Tibial nerve (tissue), 4 donors: ENCODE measurements at places on chromosomes 13 and 19. TPM values are rescaled to one million over a fixed set of nuclear protein-coding genes. Genes with fewer than 3 reads are reported as not detected.

DNA sequence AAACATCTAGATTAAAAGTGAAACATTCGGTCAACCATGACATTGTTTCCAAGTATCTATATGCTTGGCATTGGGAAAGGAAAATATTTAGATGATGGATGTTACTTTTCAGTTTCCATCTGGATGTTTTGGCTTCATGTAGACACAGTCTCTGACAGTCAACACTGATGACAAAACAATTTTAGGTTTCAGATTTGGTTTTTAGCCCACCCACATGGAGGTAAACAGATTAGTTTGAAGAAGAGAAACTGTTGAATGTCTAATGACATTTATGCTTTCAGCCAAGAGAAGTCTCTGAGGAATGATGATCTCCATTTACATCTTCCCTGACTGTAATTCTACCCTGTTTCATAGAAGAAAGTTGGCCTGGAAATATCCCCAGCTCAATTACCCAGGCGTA is 379.1 kb downstream of the SLITRK6 start:
- H3K4me3 ChIP-seq = no peak overlapping the region
- no peaks in the 10 kb centered on the region for H3K4me1 ChIP-seq
- no peaks in the 10 kb centered on the region for H3K27me3 ChIP-seq
- H3K36me3 ChIP-seq = no peaks in the 10 kb centered on the region

Gene C19orf67
- not detected for total RNA-seq

GRCh38 chr19:7544626-7545025 is 9.1 kb downstream of the PNPLA6 start:
- H3K36me3 ChIP-seq = peaks cover 12% of the 10 kb centered on the region
- H3K4me1 ChIP-seq = no peaks in the 10 kb centered on the region
- no peak overlapping the region for H3K4me3 ChIP-seq
- H3K27me3 ChIP-seq = no peaks in the 10 kb centered on the region
- DNase-seq = no peak

GRCh38 chr13:30796132-30796572 is 60.8 kb downstream of the ALOX5AP start:
- no peaks in the 10 kb centered on the region for H3K36me3 ChIP-seq
- no peak overlapping the region for H3K4me3 ChIP-seq
- H3K4me1 ChIP-seq = peaks cover 4% of the 10 kb centered on the region

Gene CGB8
- total RNA-seq = not detected

GRCh38 chr13:19888799-19889198 is 25.4 kb upstream of the ZMYM5 start:
- DNase-seq = no peak
- no peaks in the 10 kb centered on the region for H3K36me3 ChIP-seq
- no peak overlapping the region for H3K4me3 ChIP-seq
- H3K27me3 ChIP-seq = no peaks in the 10 kb centered on the region
- no peak overlapping the region for H3K27ac ChIP-seq

- H3K27me3 ChIP-seq = no peaks in the 10 kb centered on the region
- H3K27ac ChIP-seq = no peak overlapping the region
- no peaks in the 10 kb centered on the region for H3K4me1 ChIP-seq
- no peaks in the 10 kb centered on the region for H3K36me3 ChIP-seq
These were observed 12.9 kb downstream of the B3GNT3 start for GRCh38 chr19:17807731-17808316.

Gene KIRREL2
- 0.44 TPM for total RNA-seq

- H3K27me3 ChIP-seq = no peaks in the 10 kb centered on the region
- no peaks in the 10 kb centered on the region for H3K4me1 ChIP-seq
- no peak for DNase-seq
- no peak overlapping the region for H3K27ac ChIP-seq
These were observed 46.2 kb upstream of the UQCRFS1 start for GRCh38 chr19:29259153-29259552.

GRCh38 chr13:106274551-106275203 is 260.8 kb downstream of the EFNB2 start:
- H3K27ac ChIP-seq = no peak overlapping the region
- H3K36me3 ChIP-seq = no peaks in the 10 kb centered on the region
- no peaks in the 10 kb centered on the region for H3K4me1 ChIP-seq
- no peak overlapping the region for H3K4me3 ChIP-seq
- H3K27me3 ChIP-seq = no peaks in the 10 kb centered on the region
- no peak for DNase-seq

GRCh38 chr13:112815871-112816270 is 126.0 kb downstream of the ATP11A start:
- H3K27ac ChIP-seq = no peak overlapping the region
- H3K36me3 ChIP-seq = no peaks in the 10 kb centered on the region
- no peaks in the 10 kb centered on the region for H3K27me3 ChIP-seq
- no peaks in the 10 kb centered on the region for H3K4me1 ChIP-seq
- no peak overlapping the region for H3K4me3 ChIP-seq

DNA sequence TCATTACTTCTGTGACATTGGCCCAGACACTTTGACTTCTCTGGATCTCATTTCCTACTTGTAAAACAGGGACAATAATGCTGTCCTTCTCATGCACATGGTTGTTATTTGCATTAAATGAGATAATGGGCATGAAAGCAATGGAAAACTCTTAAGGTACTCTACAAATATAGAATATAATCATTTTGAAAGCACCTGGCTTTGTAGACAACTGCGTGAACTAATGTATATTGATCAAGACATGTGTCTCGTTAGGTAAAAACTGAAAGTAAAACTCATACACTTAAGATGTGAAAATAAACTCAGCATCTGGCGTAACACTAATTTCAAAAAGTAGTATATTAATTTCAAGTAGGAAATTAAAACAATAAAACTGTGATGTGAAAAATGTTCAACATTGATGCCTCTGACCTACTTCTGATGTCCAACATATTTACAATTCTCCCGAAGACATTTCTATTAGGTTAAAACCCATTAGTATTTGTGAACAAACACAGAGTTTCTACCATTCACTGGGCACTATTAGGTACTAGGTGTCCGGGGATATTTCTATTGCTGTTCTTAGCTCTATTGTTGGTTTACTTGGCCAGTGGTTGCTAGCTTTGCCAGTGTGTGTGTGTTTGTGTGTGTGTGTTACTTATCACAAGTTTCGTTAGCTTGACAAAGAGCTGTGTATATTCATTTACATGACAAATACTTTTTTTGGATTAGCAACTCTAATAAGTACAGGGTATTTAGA is 220.5 kb downstream of the KCNRG start:
- no peaks in the 10 kb centered on the region for H3K27me3 ChIP-seq
- no peaks in the 10 kb centered on the region for H3K4me1 ChIP-seq
- H3K4me3 ChIP-seq = no peak overlapping the region
- no peak overlapping the region for H3K27ac ChIP-seq

- no peak for DNase-seq
- no peaks in the 10 kb centered on the region for H3K4me1 ChIP-seq
- no peak overlapping the region for H3K4me3 ChIP-seq
These were observed 84.8 kb downstream of the SLC25A15 start for GRCh38 chr13:40874138-40874779.

Gene LILRB5
- total RNA-seq = 49.5 TPM

Gene CDKN2D
- 14.4 TPM for total RNA-seq

Gene MATK
- total RNA-seq = 2.9 TPM

DNA sequence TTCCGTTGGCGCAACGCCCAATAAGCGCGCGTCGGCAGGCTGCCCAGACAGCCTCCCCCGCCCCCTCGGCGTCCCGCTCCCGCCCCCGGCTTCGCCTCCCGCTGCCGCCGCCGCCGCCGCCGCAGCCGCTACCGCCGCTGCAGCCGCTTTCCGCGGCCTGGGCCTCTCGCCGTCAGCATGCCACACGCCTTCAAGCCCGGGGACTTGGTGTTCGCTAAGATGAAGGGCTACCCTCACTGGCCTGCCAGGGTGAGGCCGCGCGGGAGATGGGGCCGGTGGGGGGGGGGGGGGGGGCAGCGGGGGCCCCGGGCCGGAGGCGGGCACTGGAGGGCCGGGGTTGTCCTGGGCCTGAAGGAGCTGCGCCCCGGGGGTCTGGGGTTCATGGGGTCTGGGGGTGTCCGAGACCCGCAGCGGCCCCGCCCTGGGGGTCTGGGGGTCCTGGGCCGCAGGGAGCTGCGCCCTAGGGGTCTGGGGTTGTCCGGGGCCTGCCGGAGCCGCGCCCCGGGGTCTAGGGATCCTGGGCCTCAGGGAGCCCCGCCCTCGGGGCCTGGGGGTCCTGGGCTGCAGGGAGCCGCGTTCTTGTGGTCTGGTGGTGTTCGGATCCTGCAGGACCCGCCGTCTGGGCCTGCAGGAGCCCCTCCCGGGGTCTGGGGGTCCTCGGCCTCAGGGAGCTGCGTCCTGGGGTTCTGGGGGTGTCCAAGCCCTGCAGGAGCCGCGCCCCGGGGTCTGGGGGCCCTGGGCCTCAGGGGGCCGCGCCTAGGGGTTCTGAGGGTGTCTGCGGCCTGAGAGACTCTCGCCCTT is at the start of gene HDGFL2:
Gene HDGFL2 (plus strand): TSS at position 124 of the 801 bp plus-strand sequence. CDS start 54 bp downstream, at position 178.
- H3K36me3 ChIP-seq = no peaks in the 10 kb centered on the region
- peaks cover 30% of the 10 kb centered on the region for H3K4me1 ChIP-seq

DNA sequence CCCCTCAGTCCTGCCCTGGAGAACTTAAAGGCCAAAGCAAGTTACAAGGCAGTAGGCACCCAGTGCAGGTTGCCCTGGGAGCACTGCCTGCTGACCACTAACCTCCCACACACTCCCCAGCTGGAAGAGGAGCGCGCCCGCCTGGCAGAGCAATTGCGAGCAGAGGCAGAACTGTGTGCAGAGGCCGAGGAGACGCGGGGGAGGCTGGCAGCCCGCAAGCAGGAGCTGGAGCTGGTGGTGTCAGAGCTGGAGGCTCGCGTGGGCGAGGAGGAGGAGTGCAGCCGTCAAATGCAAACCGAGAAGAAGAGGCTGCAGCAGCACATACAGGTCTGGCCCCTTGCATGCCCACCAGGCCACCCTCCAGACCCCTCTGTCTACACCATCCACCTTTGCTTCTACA is 61.1 kb downstream of the KCNC3 start:
- H3K4me1 ChIP-seq = no peaks in the 10 kb centered on the region
- no peak overlapping the region for H3K27ac ChIP-seq
- no peak for DNase-seq
- no peaks in the 10 kb centered on the region for H3K36me3 ChIP-seq

DNA sequence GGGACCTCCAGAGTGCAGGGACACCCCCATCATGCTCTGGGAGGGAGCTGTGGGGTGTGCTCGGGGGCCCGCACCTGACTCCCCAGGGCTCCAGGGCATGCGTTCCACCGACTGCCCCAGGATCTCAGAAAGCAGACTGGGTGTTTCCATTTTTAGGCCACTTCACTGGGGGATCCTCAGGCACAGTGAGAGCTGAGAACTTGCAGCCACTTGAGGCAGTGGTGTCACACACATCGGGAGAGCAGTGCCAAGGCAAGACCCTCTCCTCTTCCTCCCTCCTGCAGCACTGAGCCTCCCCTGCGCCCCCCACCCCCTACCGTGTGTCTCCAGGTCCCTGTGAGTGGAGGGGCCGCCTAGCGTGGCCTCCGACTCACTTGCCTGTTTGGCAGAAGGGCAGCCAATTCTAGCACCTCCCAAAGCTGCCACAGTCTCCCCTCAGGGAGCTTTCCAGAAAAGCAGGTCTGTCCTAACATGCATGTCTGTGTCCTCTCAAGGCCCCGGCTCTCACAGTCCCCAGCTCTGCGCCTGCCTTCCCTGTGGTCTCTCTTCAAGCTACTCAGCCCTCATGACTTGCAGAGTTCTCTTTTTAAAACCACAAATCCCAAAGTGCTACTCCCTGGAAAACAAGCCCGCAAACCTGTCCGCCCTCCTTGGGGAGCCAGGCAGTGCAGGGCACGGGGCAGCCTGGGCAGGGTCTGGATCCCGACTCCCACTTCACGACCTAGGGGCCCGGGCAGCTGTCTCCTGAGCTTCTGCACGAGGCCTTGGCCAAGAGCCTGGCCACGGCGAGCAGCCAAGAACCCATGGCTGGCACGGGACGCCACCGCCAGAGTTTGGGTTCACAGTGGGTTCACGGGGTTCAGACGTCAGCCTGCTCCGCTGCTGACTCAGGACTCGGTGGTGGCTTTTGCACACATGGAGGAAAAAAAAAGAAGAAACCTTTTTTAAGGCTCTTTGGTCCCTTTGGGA is 94.1 kb downstream of the STK24 start:
- no peaks in the 10 kb centered on the region for H3K27me3 ChIP-seq
- DNase-seq = peak; percentile 61
- no peak overlapping the region for H3K27ac ChIP-seq
- H3K36me3 ChIP-seq = no peaks in the 10 kb centered on the region
